Activated CD4-positive, alpha-beta T cell treated with anti-CD3 and anti-CD28 coated beads for 1 hour (primary cell): ENCODE measurements at places on chromosomes 13 and 19.

- no peak for DNase-seq
Measured at GRCh38 chr13:106804991-106805390, 237.1 kb upstream of the ARGLU1 start.

GRCh38 chr19:30226464-30227011 lies 145.6 kb upstream of the ZNF536 start:
- no peak for DNase-seq

- no peak for DNase-seq
Measured at GRCh38 chr19:45881909-45882528, 3.9 kb downstream of the IRF2BP1 start.

DNA sequence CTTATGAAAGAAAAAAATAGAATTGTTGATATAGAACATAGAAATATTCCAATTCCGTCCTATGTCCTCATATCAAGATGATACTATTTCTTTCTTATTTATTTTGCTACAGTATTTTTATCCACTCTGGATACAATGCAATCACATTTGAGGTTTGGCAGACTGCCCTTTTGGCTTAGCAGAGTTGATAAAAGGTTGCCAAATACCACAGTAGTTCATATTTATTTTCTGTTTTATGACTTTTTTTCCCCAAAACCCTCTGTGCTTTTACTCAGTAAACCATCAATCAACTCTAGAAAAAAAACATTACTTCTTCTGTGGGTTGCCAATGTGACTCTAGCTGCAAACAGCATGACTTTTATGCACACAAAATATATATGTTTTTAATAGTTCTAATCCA lies 424.5 kb downstream of the PCDH9 start:
- DNase-seq: no peak

DNA sequence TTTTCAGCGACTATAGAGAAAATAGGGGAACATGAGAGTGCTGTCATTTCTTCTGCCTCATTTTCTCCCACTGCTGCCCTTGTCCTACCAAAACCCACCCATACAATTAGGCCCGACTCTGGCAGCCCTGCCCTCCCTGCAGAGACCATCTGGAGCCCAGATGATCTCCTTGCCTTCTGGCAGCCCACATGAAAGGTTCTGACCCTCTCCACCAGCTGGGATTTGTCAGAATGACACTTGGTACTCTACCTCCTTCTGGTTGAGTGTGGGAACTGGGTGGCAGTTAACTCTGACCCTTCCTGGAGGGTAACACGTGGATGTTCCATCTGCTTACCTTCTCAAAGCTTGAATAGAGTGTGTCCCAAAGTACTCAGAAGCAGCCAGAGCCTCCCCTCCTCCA lies 21.0 kb upstream of the SIAH3 start:
- DNase-seq: no peak

GRCh38 chr13:99809926-99810325 lies 161.6 kb downstream of the ZIC5 start:
- DNase-seq: no peak

GRCh38 chr13:87919956-87920355 lies 248.8 kb downstream of the SLITRK5 start:
- no peak for DNase-seq

GRCh38 chr13:46643165-46643777 lies 90.3 kb downstream of the LRCH1 start:
- DNase-seq: no peak

GRCh38 chr13:25046274-25046984 lies 49.5 kb upstream of the PABPC3 start:
- no peak for DNase-seq

GRCh38 chr13:109834973-109835720 lies 48.8 kb upstream of the IRS2 start:
- no peak for DNase-seq

GRCh38 chr13:79401259-79402070 lies 4.6 kb downstream of the RBM26 start:
- no peak for DNase-seq

GRCh38 chr19:8305798-8306197 lies 2.4 kb downstream of the CD320 start:
- no peak for DNase-seq

DNA sequence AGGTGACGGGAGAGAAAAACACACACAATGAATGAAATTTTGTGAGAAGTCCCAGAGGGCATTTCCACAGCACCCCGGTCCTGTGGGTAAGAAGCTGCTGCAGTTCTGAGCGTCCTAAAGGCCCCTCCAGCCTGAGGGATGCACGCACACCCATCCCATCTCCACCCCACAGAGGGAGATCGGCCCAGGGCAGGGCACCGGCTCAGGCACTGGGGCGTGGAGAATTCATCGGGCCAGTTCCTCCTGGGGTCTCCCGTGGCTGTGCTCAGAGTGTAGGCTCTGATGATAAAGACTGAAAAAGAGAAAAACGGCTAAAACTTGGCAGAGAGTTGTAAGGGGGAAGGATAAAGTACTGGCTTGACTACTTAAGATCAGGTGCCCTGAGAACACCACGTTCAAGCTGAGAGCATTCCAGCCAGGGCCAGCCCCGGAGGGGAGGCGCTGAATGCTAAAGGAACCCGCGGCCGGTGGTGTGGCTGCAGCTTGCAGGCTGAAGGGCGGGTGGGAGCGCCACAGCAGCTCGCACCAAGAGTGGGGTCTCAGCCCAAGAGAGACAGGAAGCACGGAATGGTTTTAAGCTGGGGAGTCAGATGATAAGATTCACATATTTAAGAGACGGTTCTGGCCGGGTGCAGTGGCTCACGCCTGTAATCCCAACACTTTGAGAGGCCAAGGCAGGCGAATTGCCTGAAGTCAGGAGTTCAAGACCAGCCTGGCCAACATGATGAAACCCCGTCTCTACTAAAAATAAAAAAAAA lies 121.9 kb upstream of the SPACA7 start:
- no peak for DNase-seq

- no peak for DNase-seq
Measured at GRCh38 chr19:5436106-5436947, 18.9 kb upstream of the ZNRF4 start.

DNA sequence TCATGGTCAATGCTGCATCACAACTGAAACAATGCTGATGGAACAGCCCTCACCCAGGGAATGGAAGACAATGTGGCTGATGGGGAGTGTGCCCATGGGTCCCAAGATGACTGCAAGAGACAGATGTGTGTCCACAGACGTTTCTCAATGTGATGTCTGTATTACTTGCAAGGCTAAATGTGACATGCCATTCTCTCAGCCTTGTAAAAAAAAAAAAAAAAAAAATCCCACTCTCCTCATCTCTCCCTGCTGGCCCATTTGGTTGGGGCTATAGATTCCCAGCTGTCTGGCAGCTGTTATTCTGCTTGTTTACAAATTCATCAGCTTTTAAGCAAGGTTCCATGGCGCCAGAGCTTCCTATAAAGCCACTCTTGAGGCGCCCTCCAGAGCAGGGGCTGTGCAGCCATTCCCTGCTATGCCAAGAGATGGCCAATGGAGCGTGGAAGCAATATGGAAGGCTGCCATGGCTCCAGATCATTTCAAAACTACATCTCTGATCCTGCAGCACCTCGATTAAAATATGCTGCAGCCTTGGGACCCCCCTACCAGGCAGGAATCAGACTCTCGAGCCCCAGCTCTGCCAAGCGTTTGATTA lies 294.8 kb downstream of the FOXO1 start:
- DNase-seq: no peak

GRCh38 chr13:46648166-46648607 lies 95.2 kb downstream of the LRCH1 start:
- no peak for DNase-seq
